ENCODE measurements at places on chromosomes 11 and 22.

DNA sequence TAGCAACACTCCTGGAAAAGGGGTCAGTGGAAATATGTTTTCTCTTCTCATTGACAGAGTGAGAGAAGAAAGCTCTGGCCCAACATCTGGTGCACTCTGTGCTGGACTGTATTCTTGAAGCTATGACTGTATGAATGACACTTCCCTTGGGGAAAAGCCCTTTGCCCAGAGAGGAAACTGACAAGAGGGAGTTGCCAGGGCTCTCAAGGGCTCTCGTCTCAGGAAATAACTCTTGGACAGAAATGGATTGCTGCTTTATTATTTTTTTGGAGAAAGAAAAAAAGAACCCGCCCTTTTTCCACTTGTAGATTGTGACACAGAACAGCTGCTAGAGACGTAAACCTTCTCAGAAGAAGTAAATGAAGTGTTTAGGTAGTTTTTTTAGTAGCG, 11.4 kb downstream of the ETS1 start:
- DNase-seq: no peak

GRCh38 chr22:24437741-24438328, 10.4 kb downstream of the ADORA2A start:
- no peak for DNase-seq

GRCh38 chr22:48251629-48252028, 1489.2 kb downstream of the TBC1D22A start:
- DNase-seq: no peak

- no peak for DNase-seq
These were observed 69.6 kb downstream of the PPP2R1B start for GRCh38 chr11:111696556-111696955.
